ENCODE measurements at places on chromosomes 12 and 14. TPM values are rescaled to one million over a fixed set of nuclear protein-coding genes. Genes with fewer than 3 reads are reported as not detected.

RERGL gene
- total RNA-seq, result 1.2 TPM

DNA sequence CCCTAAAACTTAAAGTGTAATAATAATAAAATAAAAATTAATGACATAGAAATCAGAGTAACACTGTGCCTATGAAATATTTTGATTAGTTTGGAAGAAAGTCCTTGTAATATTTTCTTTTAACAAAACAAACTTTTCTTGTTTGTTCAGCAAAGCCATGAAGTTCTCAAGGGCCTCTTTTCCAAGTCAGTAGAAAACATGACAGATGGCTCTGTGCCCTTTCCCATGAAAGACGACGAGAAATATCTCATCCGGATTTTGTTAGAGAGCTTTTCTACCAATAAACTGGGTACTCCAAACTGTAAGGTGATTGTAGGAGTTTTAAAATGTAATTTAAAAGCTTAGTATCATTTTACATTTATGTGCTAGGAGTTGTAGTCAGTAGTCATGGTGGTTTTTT, 54.5 kb upstream of the ASPG start:
- no peak for DNase-seq

- DNase-seq, result no peak
These were observed 50.5 kb downstream of the KITLG start for GRCh38 chr12:88529531-88530488.

DNA sequence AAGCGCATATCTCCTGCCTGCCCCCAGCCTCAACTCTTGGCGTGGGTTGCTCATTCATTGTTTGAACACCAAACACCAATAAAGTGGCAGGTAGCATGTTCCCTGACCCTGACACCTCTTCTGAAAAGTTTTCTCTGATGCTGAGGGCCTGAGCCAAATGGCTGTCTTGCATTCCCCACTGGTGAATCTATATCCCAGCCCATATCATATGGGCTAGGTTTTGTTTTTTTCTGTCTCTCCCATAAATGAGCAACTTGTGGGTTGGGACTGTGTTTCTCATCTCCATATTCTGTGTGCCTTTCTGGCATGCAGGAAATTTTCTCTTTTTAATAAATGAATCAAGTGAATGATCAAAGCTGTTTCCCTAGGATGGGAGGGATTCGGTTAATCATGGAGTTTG, 5.0 kb downstream of the MYO1A start:
- DNase-seq, result no peak

DNA sequence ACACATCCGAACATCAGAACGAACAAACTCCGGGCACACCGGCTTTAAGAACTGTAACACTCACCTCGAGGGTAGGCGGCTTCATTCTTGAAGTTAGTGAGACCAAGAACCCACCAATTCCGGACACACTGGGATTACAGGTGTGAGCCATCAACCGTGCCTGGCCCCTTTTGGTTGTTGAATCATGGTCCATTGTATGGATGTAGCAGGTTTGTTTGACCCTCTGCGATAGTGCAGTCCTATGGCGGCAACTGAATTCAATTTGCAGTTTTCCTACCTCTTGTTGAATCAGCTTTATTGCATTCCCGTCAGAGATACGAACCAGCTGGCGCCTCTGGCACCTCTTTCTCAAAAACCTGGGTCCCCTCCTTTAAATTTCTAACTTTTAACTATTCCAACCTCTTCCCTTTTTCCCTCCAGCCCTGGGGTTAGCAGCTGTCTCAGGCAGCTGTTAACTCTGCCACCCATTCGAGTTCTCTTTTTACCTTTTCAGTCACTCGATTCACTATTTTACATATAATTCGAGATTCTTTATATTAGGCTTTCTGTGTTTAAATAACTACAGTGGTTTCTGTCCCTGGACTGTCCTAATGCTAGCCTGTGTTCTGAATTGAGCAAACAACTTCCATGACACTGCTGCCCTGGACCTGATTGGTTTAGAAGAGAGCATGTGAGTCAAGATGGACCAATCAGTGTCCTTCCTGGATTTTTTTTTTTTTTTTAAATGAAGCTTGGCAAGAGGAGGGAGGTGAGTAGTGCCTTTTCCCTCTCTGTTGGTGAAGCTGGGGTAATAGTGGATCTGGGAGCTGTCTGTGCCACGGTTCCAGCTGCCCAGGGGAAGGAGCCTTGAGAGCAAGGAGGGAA, 261.5 kb downstream of the PCNX1 start:
- DNase-seq, result no peak

RAN gene
- total RNA-seq, result 250 TPM

- DNase-seq, result no peak
These were observed 24.7 kb upstream of the HDAC7 start for GRCh38 chr12:47844264-47845019.

ALG10B gene
- total RNA-seq, result 11.8 TPM

DNA sequence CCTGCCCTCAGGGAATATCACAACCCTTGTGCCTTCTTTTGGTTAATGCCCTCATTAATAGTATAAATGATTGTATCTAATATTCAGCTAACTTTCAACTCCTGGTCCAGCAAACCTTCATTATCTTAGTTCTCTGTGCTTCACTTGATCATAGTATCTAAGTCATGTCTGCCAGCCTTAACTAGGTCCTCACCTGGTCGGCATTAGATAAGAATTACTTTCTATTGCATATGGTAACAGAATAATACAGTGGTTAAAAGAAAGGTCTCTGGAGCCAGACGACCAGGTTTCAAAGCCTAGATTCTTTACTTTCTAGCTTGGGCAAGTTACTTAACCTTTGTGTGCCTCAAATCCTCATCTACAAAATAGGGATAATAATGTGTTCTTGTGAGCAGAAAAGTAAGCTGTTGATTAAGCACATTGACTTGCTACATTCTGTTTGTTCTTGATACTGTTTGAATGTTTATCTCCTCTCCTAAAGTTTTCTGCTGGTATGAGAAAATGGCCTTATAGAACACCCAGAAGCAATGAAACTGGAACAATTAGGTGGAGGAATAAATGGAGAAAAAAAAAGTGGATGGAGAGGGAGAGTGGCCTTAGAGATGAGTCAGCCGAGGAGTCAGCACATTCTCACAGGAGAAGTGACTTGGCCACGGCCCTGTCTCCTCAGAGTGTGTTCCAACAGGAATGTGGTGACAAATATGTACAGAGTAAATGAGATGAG, 176.1 kb downstream of the SLC25A21 start:
- DNase-seq, result no peak

- DNase-seq, result no peak
These were observed 47.3 kb downstream of the SSPN start for GRCh38 chr12:26242683-26243082.

- DNase-seq, result no peak
These were observed 2.9 kb downstream of the ACVRL1 start for GRCh38 chr12:51910168-51910567.

GRCh38 chr14:50984036-50984710, 39.9 kb upstream of the PYGL start:
- no peak for DNase-seq

DNA sequence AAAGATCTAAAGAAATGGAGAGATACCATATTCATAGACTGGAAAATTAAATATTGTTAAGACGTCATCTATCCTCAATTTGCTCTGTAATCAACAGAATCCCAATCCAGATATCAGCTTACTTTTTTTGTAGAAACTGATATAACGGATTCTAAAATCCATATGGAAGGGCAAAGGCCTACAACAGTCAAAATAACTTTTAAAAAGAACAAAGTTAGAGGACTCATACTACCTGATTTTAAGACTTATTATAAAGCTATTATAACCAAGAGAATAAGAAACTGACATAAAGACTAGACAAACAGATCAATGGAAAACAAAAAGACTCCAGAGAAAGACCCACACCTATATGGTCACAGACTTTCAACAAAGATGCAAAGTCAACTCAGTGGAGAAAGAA, 6.0 kb downstream of the DDX24 start:
- no peak for DNase-seq

- DNase-seq, result no peak
These were observed 487.1 kb downstream of the NELL2 start for GRCh38 chr12:44389038-44389437.

DNA sequence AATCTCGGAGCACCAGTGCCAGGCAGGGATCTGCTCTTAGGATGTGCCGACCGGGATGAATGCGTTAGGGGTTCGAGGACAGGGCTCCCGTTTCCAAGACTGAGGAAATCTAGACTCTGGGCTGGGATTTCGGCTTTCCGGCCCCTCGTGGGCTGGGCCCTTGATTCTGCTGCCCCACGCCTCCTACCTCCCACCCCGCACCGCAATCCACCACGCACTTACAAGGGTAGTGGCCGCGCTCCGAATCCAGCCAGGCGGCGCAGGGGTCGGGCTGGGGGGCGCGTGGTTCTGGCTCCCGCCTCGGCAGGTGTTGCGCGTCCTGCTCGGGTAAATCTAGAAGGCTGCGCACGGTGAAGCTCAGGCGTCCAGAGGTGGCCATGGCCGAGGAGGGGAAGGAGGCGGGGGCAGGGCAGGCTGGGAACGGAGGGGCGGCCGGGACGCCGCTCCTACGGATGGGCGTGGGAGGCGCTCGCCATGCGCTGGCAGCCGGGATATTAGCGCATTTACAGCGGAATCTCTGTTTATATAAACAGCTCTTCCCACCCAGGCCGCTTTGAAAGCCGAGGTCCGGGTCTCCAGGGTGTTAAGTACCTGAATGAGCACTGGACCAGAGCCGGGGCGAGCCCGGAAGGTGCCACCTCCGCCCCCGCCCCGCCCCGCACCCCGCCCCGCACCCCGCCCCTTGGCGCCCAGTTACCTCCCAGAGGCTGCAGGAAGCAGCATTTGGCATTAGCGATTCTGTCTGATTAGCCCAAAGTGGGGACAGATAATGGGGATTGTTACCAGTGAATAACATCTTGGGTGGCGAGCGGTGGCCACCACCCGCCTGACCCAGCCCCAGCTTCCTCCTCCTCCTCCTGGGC, at the start of gene NKX2-8:
TSS of gene NKX2-8 (minus strand) at position 604 of the 863 bp plus-strand sequence. CDS start at position 379, 225 bp downstream.
- DNase-seq, result no peak

DNA sequence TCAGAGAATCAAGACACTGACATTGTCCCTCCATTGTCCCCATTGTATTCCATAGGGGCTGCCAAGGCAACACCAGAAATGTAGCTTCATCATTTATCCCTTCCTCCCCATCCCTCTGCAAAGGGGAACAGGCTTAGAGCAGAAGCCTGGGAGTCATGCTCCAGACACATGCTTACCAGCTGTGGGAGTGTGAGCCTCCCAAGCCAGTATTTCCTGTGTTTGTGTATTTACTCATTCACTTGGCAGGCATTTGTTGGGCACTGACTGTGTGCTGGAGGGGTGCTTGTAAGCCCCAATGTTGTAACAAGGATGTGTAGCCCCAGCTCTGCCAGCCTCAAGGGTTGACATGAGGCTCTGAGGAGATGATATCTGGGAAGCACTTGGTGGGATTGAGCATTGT, 46.0 kb upstream of the TCL1A start:
- no peak for DNase-seq

DNA sequence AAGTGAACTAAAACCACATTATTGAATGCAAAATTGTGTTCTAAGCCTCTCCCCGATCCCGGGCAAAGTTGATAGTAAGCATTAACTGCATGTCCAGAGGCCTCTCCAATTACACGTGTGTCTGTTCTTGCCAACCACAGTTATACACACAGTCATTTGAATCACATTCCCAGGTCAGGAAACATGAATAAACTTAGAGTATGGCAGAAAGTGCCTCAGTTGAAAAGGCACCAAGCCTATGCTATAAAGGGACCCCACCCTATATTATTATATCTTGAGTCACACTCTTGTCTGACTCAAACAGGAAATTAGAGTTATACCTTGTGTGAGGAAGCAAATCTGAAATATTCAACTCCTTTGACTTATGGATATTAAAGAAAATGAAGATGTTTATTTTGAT, 128.3 kb upstream of the STXBP6 start:
- DNase-seq, result no peak

- DNase-seq, result no peak
These were observed 23.2 kb upstream of the RAP1B start for GRCh38 chr12:68587448-68587873.

Data from vagina (tissue), 2 donors.